Immature natural killer cell (primary cell): ENCODE measurements at places on chromosomes 6 and 20. TPM values are rescaled to one million over a fixed set of nuclear protein-coding genes. Genes with fewer than 3 reads are reported as not detected.

DDO gene
- 0.10 TPM for polyA plus RNA-seq

PKIB gene
- polyA plus RNA-seq = not detected

HLA-G gene
- polyA plus RNA-seq = 3.1 TPM

SAMD10 gene
- polyA plus RNA-seq = 6.5 TPM

ADGRG6 gene
- polyA plus RNA-seq = not detected

CLPSL2 gene
- not detected for polyA plus RNA-seq

ANKEF1 gene
- polyA plus RNA-seq = 2.0 TPM

DDAH2 gene
- 74.9 TPM for polyA plus RNA-seq

CLVS2 gene
- polyA plus RNA-seq = not detected

HIVEP1 gene
- 5.5 TPM for polyA plus RNA-seq

CD164 gene
- polyA plus RNA-seq = 521 TPM

CABLES2 gene
- 1.3 TPM for polyA plus RNA-seq

DNA sequence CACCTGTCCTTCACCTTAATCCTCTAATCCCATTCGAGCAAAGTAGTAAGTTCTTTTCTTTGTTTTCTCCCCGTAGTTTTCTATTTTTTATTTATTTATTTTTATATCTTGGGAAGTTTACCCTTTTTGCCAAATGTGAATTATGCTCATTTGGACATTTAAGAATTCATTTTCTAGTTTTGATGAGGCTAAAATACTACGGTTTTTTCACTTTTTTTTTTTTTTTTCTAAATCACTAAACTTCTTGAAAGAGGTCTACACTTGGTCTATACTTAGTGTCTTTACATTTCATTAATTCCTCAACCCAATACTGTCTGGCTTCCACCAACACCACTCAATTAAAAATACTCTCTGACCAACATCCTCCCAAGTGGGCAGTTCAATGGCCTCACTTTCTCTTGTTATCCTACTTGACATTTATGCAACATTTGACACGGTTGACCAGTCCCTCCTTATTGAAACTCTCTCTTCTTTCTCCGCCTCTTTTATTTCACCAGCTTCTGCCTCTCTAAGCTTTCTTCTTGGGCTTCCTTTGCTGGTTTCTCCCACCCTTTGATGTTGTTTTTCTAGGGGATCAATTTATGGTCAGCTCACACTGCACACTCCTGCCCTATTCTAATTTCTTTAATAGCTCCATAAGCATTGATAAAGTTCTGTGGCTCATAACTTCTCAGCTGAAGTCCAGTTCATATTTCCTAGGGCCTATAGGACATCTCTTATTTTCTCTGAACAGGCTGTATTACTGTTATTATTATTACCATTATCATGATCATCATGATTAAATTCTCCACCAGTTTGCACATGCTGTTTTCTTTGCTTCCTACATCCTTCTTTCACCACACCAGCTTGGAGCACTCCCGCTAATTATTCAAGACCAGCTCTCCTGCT lies 72.6 kb upstream of the CITED2 start:
- no peak for DNase-seq
- no peak overlapping the region for H3K4me3 ChIP-seq
- H3K27me3 ChIP-seq = peaks cover 2% of the 10 kb centered on the region
- H3K36me3 ChIP-seq = no peaks in the 10 kb centered on the region
- H3K27ac ChIP-seq = no peak overlapping the region

DNA sequence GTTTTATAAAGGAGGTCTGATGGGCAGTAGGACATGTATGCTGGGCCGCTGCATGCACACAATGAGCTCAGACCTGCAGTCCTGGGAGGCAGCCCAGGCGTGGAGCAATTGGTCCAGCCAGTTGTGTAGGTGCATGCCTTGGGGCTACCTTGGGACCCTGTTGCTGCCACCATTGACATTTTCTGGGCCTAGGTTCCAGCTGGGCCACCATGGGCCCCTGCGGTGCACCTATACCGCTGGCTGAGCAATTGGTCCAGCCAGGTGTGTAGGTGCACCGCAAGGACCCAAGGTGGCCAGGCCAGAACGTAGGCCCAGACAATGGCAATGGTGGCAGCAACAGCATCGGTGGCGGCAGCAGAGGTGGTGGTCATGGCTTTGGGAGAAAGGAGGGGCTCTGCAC lies 143.9 kb downstream of the PXDC1 start:
- no peak for DNase-seq
- H3K4me3 ChIP-seq = no peak overlapping the region

GRCh38 chr6:148932731-148933130 lies 185.9 kb downstream of the UST start:
- no peaks in the 10 kb centered on the region for H3K27me3 ChIP-seq
- H3K4me3 ChIP-seq = no peak overlapping the region
- no peak overlapping the region for H3K27ac ChIP-seq
- no peaks in the 10 kb centered on the region for H3K36me3 ChIP-seq

DNA sequence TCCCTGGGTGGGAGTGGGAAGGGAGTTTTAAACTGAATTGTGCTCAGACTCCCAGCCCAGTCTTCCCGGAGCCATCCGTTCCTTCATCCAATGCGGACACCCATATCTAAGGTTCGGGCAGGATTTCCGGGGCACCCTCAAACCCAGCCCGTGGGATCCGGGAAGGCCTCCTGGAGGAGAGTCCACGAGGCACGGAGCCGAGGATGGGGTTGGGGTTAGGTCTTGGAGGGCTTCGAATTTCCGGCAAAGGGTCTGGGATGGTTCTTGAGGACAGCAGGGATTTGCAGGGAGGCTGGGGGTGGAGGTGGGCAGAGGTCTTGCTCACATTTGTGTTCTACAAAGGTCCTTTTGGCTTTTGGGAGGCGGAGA lies 49.5 kb upstream of the SLC32A1 start:
- DNase-seq = no peak
- H3K27me3 ChIP-seq = peaks cover 2% of the 10 kb centered on the region
- H3K4me3 ChIP-seq = peak overlapping the region; percentile 85
- peaks cover 2% of the 10 kb centered on the region for H3K36me3 ChIP-seq
- H3K27ac ChIP-seq = no peak overlapping the region

- peak overlapping the region; percentile 41 for H3K4me3 ChIP-seq
- H3K36me3 ChIP-seq = peaks cover 13% of the 10 kb centered on the region
- H3K27me3 ChIP-seq = peaks cover 17% of the 10 kb centered on the region
- H3K4me1 ChIP-seq = peaks cover 55% of the 10 kb centered on the region
- DNase-seq = no peak
Observed at GRCh38 chr6:42933205-42933604, 3.9 kb downstream of the CNPY3 start.

DNA sequence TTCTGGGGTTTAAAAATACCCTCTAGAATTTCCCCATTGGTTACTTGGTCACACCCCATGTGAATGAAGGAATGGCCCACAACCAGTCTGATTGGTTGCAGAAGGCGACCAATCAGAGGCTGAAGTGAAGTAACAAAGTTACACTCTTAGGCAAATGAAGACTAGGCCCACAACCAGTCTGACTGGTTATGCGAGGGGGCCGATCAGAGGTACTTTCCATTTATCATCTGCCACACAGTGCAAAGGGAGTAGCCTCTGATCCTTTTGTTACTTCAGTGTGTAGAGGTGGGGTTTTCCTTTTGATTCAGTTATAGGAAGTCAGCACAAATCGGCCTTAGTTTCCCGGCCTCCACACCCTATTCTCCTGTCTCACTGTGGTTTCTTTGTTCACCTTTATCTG lies 61.2 kb upstream of the SGK1 start:
- no peak overlapping the region for H3K4me3 ChIP-seq
- H3K27me3 ChIP-seq = peaks cover 7% of the 10 kb centered on the region
- H3K4me1 ChIP-seq = no peaks in the 10 kb centered on the region
- no peak overlapping the region for H3K27ac ChIP-seq
- no peak for DNase-seq

DNA sequence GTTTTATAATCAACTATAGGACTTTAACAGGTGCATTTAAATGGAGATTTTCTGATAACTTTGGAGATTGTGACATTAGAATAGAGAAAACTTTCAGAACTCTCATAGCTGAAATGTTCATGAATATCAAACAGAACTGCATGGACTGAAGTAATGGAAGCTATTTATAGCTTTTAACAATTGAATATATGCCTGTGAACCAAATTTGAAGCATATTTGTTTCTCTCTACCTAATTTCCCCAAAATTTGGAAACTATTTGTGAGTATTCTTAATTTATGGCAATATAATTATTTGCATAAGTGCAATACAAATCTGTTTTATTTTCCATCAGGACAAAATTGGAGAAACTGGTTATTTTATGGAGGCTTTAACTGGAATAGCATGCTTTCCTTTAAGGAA lies 96.6 kb downstream of the PLG start:
- H3K27me3 ChIP-seq = no peaks in the 10 kb centered on the region
- H3K36me3 ChIP-seq = no peaks in the 10 kb centered on the region
- no peak overlapping the region for H3K4me3 ChIP-seq
- DNase-seq = no peak
- no peaks in the 10 kb centered on the region for H3K4me1 ChIP-seq

DNA sequence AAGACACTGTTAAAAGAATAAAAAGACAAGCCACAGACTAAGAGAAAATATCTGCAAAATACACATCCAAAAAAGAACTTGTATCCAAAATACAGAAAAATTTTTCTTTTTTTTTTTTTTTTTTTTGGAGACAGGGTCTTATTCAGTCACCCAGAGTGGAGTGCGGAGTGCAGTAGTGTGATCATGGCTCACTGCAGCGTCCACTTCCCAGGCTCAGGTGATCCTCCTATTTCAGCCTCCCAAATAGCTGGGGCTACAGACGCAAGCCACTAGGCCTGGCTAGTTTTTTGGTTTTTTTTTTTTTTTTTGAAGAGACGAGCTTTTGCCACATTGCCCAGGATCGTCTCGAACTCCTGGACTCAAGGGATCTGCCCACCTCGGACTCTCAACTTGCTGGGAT lies 3.1 kb downstream of the ZUP1 start:
- DNase-seq = no peak
- H3K4me3 ChIP-seq = peak overlapping the region; percentile 45
- peaks cover 57% of the 10 kb centered on the region for H3K4me1 ChIP-seq
- H3K27me3 ChIP-seq = no peaks in the 10 kb centered on the region
- peak overlapping the region; percentile 62 for H3K27ac ChIP-seq

GRCh38 chr20:16412906-16413305 lies 160.3 kb downstream of the KIF16B start:
- H3K27me3 ChIP-seq = no peaks in the 10 kb centered on the region
- no peaks in the 10 kb centered on the region for H3K4me1 ChIP-seq
- H3K27ac ChIP-seq = no peak overlapping the region
- H3K4me3 ChIP-seq = no peak overlapping the region
- H3K36me3 ChIP-seq = peaks cover 2% of the 10 kb centered on the region

DNA sequence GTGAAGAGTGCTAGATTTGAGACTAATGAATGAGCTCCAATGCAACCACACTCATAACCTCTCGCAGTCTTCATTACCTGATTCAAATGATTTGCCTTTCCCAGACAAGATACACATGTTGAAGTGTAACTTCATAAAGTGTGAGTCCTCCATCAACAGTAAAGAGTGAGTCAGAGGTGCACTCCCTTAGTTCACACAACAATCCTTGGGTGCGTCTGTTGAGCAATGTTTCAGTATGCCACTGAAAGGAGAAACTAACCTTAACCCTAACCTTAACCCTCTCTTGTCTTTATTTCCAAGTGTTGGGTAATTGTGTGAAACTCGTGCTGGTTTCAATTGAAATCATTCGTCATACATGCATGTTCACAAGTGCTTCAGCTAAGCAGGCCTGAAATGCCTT lies 21.0 kb upstream of the RIN2 start:
- H3K27me3 ChIP-seq = peaks cover 3% of the 10 kb centered on the region
- no peaks in the 10 kb centered on the region for H3K36me3 ChIP-seq
- H3K27ac ChIP-seq = no peak overlapping the region

GRCh38 chr6:15363523-15364400 lies 117.9 kb downstream of the JARID2 start:
- H3K27me3 ChIP-seq = no peaks in the 10 kb centered on the region
- DNase-seq = peak; percentile 25
- no peaks in the 10 kb centered on the region for H3K36me3 ChIP-seq
- H3K4me3 ChIP-seq = peak overlapping the region; percentile 24

DNA sequence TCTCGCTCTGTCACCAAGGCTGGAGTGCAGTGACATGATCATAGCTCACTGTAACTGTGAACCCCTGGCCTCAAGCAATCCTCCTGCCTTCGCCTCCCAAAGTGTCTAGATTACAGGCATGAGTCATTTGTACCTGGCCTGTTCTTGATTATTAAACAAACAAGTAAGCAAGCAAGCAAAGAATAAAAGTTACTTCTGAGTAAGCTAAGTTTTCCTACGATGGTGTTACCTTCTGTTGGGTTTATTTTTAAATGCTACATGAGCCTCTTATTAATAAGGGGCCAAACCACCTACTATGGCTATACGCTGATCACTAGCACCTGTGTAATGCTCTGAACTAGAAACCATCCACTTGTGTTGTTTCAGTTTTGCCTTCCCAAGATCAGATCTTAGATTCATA lies 50.8 kb downstream of the IL22RA2 start:
- no peak overlapping the region for H3K4me3 ChIP-seq
- no peak for DNase-seq
- peaks cover 10% of the 10 kb centered on the region for H3K4me1 ChIP-seq
- H3K27ac ChIP-seq = no peak overlapping the region

GRCh38 chr6:66838764-66839163 lies 1131.7 kb upstream of the EYS start:
- DNase-seq = no peak
- H3K4me3 ChIP-seq = no peak overlapping the region
- H3K4me1 ChIP-seq = no peaks in the 10 kb centered on the region
- no peaks in the 10 kb centered on the region for H3K27me3 ChIP-seq

GRCh38 chr6:8066108-8066507 lies 1.9 kb upstream of the BLOC1S5 start:
- H3K4me1 ChIP-seq = peaks cover 30% of the 10 kb centered on the region
- H3K27ac ChIP-seq = no peak overlapping the region
- no peaks in the 10 kb centered on the region for H3K36me3 ChIP-seq
- peaks cover 3% of the 10 kb centered on the region for H3K27me3 ChIP-seq
- DNase-seq = no peak
- no peak overlapping the region for H3K4me3 ChIP-seq

GRCh38 chr6:134896910-134897309 lies 53.0 kb downstream of the ALDH8A1 start:
- peaks cover 2% of the 10 kb centered on the region for H3K27me3 ChIP-seq
- no peak for DNase-seq
- no peak overlapping the region for H3K27ac ChIP-seq

DNA sequence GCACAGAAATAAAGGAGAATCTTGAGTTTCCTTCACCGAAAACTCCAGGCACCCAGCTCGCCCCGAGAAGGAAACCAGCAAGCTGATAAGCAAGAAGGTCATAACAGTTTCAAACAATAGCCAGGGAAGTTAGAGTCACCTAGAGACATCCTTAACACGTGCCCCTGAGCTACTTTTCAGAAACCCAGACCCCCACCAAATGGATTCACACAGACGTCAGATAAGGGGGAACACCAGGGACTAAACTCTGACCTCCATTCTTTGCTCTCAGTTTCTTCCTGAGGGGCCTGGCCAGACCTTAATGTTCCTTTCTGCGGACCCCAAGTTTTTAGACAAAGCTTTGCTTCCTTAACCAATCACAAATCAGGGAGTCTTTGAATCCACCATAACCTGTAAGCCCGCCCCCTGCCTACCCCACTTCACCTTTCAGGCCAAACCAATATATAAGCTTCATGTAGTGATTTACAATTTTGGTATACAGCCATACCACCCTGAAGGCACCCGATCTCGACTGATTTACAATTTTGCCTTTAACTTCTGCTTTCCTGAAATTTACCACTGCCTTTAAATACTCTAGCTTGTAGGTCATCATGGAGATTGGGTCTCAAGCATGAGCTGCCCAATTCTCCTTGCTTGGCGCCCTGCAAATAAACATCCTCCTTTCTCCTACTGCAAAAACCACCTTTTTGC lies 11.7 kb downstream of the SOD2 start:
- H3K4me3 ChIP-seq = no peak overlapping the region
- H3K36me3 ChIP-seq = peaks cover 47% of the 10 kb centered on the region
- DNase-seq = no peak
- H3K27me3 ChIP-seq = peaks cover 4% of the 10 kb centered on the region

GRCh38 chr6:26286168-26286877 lies 78.7 kb upstream of the BTN3A2 start:
- H3K36me3 ChIP-seq = no peaks in the 10 kb centered on the region
- H3K27me3 ChIP-seq = peaks cover 33% of the 10 kb centered on the region
- H3K4me3 ChIP-seq = peak overlapping the region; percentile 89
- peak overlapping the region; percentile 99 for H3K27ac ChIP-seq
- DNase-seq = peak; percentile 82
